ENCODE measurements at places on chromosomes 11 and 22.

DNA sequence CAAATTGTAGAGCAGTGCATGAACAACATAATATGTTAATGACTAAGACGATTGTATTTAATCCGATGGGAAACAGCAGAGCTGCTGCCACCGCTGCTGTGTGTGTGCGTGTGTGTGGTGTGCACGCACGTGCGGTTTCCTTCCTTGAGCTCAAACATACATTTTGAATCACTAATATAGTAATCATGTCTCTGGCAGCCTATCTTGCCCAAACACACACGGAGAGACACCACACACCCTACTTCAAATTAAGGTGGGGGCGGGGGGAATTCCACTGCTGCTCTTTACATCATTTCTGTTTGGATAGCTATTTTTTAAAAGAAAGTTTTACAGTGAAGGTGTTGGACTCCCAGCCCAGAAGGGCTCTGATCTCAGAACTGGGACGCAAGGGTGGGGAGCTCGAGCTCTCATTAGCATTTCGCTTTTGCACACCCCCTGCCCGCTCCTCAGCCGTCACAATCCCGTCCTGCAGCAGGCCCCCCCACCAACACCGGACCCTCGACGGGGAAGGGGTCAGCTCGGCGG is 651 bp upstream of the FAM83F start:
- peak; percentile 7 for DNase-seq

GRCh38 chr11:47917599-47918369 is 62.6 kb upstream of the PTPRJ start:
- DNase-seq, result no peak

DNA sequence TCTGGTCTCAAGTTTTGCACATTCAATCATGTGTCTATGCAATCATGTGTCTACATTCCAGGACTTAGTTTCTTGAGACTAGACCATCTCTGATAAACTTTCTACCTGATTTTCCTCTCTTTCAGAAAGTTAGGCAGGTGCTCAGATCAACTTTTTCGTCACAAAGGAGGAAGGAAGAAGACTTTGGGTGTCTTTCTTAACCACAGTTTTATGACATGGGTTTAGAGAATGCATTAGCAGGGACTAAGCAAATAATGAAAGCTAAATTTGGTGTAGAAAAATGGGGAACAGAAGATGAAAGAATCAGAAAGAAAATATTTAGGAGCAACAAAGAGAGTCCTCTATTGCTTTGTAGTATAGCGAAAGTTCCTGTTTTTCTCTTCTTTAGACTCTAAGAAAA is 7.7 kb upstream of the GLYATL1B start:
- no peak for DNase-seq

DNA sequence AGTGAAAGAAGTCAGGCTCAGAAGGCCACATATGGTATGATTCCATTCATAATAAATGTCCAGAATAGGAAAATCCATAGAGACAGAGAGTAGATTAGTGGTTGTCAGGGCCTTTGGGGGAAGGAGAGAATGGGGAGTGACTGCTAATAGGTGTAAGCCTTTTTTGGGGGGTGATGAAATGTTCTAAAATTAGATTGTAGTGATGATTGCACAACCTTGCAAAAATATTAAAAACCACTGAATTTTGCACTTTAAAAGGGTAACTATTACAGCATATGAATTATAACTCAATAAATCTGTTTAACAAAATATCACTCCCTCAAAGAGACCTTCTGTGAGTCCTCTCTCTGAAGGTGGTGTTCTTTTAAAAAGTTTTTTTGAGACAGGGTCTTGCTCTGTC is 72.3 kb upstream of the GRK3 start:
- no peak for DNase-seq

- no peak for DNase-seq
Observed at GRCh38 chr11:27118371-27118770, 77.8 kb downstream of the BBOX1 start.

DNA sequence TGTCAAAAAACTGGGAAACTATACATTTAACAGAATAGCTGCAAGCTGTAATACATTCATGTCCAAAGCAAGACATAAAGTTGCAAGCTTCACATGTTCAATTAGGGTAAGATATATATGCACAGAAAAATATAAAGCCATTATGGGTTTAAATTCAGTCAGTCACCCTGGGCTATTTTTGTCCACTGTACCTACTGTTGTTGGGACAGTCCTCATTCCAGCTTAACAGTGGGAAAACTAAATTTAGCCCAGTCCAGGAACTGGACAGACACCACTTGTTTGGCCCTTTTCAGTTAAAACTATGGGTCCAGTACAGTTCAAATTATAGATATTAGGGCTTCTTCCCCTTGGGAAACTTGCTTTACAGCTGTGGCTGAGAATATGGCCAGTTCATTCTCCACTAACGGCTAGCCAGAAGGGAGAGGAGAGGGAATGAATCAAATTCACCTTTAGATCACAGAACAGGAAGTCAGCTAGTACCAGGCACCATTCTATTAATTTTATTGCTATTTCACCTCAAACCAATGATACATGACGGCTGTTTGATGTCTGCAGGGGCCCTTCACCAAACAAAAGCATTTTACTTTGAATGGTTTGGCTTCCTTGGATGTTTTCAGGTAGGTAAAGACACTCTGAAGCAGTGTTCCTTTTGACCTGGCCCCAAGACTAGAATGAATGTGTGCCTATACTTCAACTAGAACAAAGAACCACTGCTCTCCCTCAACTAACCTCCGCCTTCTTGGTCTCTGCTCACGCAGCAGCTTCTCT is 22.2 kb downstream of the ZNF280B start:
- no peak for DNase-seq

DNA sequence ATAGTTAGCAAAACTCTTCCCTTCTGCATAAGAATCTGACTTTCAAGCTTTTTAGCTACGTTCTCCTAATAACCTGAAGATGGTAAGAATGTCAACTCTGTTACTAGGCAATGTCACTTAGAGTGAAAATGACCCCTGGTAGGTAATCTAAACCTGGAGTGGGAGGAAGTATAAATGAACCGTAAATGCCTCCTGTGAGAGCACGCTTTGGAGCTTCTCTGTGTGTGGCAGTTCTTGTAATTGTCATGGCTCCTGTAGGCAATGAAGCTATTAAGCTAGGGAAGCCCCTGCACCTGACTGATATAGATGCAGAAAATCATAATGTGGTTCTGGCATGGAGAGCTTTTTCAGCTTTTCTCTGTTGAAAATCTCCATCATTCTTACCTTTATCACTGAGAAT is 29.4 kb downstream of the CALCA start:
- DNase-seq, result no peak

GRCh38 chr11:38156495-38157146 is 1558.6 kb upstream of the RAG2 start:
- DNase-seq, result no peak

DNA sequence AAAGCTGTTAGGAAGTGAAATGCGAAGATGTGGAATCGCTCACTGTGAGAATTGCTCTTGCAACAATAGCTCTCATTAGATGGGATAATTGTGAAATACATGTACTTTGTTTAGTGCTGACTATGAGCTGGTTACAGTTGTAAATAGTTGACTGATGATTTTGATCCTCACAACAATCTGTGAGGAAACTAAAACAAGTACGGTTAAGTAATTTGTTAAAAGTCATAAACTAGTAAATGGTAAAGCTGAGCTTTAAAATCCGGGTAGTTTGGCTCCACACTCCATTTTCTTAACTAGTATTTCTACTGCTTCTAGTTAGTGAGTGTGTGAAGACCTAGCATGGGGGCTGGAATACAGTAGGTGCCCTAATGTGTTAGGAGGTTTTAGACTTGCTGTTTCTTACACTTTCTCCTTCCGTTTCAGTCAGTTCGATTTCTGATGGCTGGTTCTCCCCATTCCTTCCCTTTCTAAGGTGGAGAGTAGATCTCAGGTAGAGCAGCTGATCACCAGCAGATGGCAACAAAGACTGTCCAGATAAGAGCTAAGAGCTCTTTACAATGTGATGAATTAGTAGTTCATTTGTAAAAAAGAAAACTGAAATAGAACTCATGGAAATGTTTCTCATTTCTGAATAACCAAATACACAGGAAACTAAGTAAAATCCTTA is 16.3 kb upstream of the CYP2R1 start:
- no peak for DNase-seq

DNA sequence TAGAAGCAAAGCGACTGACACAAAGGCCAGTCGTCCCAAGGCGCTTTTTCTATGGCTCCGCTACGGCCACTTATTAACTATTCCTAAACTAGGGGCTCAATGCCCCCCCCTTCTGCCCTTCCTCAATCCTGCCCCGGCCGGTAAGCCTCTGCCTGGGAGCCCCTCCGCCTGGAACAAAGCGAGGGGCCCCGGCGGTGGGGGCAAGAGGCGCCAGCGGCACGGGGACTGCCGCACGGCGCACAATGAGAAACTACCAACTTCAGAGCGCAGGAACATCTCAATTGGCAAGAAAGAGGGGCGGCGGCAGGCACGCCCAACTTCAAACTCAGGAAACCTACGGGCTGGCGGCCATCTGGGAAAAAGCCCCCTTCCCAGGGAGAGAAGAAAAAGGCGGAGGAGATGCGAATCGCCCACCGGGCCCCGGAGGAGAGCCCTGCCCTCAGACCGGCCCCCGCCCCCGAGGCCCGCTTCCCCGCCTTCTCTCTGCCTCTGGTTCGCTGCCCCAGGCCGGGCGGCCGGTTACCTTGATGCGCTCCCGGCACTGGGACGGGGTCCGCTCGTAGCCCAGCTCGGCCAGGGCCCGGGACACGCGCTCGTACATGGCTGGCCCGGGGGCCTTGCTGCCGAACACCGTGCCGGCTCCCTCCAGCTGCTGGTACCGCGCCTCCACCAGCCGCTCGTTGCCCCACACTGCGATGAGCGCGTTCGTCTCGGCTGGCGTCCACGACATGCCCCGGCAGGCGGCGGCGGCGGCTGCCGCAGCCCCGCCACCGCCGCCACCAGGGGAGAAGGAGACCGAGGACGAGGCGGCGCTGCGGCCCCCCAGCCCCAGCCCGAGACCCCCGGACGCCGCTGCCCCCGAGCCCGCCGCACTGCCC is 619 bp downstream of the MSANTD2 start:
- peak; percentile 39 for DNase-seq

DNA sequence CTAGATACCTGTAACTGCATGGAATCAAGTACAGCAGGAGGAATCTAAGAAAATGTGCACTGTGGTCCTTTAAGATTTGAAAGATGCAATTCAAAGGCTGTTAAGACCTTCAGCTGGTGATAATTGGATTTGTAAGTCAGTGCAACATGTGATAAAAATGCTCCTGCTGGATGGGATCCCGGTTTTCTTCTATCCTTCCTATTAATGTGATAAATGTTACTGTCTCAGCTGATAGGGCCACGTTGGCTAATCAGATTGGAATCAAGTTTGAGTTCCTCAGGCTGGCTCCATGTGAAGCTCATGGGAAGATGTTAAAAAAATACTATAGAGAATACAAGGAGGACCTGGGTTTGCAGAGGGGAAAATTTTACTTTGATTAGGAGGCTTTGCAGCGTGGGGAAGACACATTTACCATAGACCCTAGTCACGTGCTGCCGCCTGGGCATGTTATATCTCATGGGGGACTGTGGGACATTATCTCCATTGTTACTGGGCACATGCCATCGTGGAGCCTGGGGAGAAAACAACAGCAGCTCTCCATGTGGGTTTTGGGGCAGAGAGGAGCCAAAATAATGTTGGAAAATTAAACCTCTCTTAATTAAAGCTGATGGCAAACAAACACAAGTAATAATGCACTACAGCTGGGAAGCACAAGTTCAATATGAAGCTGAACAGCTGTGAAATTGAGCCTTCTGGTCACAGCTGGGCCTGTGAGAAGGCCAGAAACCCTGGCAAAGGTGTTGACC is 652.5 kb downstream of the NTM start:
- DNase-seq, result no peak

GRCh38 chr11:130121445-130121978 is 38.1 kb upstream of the ST14 start:
- no peak for DNase-seq

GRCh38 chr11:77770629-77771028 is 49.9 kb downstream of the RSF1 start:
- no peak for DNase-seq

Data from T-helper 9 cell (primary cell).